ENCODE measurements at places on chromosomes 6 and 20. TPM values are rescaled to one million over a fixed set of nuclear protein-coding genes. Genes with fewer than 3 reads are reported as not detected.

GRCh38 chr20:22949331-22950109 lies 85.6 kb upstream of the SSTR4 start:
- DNase-seq = no peak

GRCh38 chr6:169844946-169845345 lies 93.5 kb downstream of the ERMARD start:
- DNase-seq = no peak

DNA sequence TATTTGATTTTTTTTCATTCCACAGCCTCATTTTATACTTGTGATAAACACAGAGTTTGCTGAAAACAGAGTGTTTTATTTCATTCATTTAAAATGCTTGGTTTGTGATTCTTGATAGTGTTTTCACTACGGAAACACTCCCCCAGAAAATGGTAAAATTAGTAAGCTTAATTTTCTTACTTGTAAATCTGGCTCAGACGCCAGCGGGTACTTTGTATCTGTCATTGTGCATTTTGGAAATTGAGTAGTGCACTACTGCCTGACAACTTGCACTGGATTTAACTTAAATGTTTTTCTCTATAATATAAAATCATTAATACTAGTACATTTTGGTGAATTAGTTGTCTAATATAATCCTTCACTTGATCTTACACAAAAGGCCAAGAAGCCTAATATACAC lies 37.0 kb upstream of the HINT3 start:
- DNase-seq = no peak

SLC12A5 gene
- 0.73 TPM for total RNA-seq

DNA sequence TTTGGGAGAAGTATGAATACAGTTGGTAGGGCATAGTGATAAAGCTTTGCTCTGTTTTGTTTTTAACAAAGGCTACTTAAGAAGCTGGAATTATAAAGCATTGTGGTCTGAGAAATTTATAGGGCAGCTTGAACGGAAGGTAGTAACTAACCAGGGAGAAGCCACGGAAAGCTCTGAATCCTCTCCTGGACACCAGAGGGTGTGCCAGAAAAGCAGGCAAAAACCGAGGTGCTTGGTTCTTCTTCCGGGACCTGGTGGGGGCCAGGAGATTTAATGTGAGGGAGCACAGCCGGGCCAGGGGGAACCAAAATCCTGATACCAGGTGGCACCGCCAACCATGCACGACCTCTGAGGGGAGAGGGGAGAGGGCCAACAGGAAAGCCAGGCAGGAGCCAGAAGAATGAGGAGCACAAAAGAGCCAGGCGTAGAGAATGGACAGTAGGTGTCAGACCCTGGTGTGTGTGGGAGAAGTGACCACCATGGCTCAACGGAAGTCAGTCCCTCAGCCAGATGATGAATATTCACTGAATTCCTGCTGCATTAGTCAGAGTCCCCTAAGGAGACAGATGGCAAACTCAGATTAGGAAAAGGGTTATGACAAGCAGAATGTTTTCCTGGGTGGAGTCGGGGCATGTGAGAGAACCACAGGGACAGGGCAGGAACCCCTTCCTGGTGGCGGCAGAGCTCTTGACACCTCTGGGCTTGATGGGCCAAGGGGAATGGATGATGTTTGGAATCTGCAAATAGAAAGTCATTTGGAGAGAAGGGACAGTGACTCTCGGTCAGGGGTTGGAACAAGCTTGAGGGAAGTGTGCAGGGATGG lies 262.3 kb downstream of the ZNF217 start:
- DNase-seq = no peak

BCAS1 gene
- total RNA-seq = not detected

GRCh38 chr20:22465622-22466446 lies 118.5 kb downstream of the FOXA2 start:
- no peak for DNase-seq

- DNase-seq = peak; percentile 23
Measured at GRCh38 chr6:39137245-39137644, 22.3 kb upstream of the SAYSD1 start.

DNA sequence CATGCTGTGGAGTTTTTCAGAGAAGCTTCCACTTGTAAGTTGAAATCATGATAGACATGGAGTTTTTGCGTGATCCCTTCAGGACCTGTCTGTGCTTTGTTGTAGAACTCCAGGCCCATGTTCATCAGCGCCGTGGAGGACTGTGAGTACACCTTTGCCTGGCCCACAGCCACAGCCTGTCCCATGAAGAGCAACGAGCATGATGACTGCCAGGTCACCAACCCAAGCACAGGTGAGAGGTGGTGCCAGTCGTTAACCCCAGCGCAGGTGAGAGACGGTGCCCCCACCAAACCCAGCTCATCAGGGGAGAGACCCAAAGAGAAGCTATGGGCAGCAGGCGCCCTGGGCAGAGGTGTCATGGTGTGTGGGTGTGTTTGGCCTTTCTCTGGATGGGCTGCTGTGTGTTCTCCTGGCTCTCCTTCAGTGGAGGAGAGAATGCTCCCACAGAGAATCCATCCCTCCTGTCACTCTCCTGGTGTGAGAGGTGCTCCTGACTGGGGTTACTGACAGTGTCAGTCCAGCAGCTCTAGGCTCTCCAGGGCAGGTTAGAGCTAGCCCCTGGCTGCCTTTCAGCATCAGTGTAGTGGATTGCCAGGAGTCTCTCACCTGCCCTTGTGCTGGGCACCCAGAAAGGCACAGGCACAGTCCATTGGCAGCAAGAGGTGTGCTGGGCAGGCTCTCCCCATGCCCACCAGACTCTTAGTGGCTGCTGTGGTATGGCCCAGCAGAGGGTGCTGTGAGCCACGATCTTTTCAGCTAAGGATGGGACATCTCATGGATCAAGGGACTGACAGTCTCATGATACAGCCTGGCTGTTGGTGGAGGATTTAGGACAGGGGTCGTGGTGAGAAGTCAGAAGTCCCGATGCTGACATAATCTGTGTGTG lies 49.6 kb upstream of the SLC22A1 start:
- DNase-seq = no peak

DNA sequence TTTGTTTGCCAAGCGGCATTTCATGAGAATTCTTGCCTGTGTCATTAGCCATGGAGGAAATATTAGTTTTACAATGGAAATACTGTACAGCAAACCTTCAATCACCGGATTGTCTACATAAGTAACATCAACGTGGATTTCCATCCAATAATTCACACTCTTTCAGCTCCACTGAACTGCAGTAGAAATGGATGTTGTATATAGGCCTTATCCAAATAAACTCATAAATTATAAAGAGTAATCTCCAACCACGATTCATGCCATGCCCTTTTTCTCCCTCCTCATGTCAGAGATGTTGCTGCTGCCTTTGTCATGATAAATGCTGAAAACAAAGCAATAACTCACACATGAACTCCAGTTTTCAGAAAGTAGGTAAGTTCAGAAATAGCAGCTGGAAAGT lies 54.9 kb upstream of the EYS start:
- no peak for DNase-seq

- DNase-seq = no peak
Measured at GRCh38 chr20:14069796-14070195, 74.5 kb downstream of the MACROD2 start.

SLC22A2 gene
- total RNA-seq = not detected

GRCh38 chr20:4811661-4812181 lies 90.0 kb downstream of the PRND start:
- DNase-seq = peak; percentile 81
